ENCODE measurements at places on chromosomes 7 and 10. TPM values are rescaled to one million over a fixed set of nuclear protein-coding genes. Genes with fewer than 3 reads are reported as not detected.

- DNase-seq: no peak
- H3K27ac ChIP-seq: no peak overlapping the region
- no peaks in the 10 kb centered on the region for H3K36me3 ChIP-seq
- no peak overlapping the region for H3K4me3 ChIP-seq
- H3K27me3 ChIP-seq: no peaks in the 10 kb centered on the region
- peaks cover 7% of the 10 kb centered on the region for H3K4me1 ChIP-seq
Measured at GRCh38 chr10:100043796-100044195, 34.0 kb upstream of the DNMBP start.

GRCh38 chr7:91285696-91286355, 21.6 kb downstream of the FZD1 start:
- DNase-seq: no peak
- H3K27me3 ChIP-seq: no peaks in the 10 kb centered on the region
- H3K4me1 ChIP-seq: peaks cover 2% of the 10 kb centered on the region
- no peak overlapping the region for H3K4me3 ChIP-seq
- H3K36me3 ChIP-seq: no peaks in the 10 kb centered on the region

- no peaks in the 10 kb centered on the region for H3K27me3 ChIP-seq
- no peaks in the 10 kb centered on the region for H3K36me3 ChIP-seq
- DNase-seq: no peak
- no peaks in the 10 kb centered on the region for H3K4me1 ChIP-seq
- no peak overlapping the region for H3K4me3 ChIP-seq
Measured at GRCh38 chr10:723973-724372, 34.5 kb upstream of the DIP2C start.

DNA sequence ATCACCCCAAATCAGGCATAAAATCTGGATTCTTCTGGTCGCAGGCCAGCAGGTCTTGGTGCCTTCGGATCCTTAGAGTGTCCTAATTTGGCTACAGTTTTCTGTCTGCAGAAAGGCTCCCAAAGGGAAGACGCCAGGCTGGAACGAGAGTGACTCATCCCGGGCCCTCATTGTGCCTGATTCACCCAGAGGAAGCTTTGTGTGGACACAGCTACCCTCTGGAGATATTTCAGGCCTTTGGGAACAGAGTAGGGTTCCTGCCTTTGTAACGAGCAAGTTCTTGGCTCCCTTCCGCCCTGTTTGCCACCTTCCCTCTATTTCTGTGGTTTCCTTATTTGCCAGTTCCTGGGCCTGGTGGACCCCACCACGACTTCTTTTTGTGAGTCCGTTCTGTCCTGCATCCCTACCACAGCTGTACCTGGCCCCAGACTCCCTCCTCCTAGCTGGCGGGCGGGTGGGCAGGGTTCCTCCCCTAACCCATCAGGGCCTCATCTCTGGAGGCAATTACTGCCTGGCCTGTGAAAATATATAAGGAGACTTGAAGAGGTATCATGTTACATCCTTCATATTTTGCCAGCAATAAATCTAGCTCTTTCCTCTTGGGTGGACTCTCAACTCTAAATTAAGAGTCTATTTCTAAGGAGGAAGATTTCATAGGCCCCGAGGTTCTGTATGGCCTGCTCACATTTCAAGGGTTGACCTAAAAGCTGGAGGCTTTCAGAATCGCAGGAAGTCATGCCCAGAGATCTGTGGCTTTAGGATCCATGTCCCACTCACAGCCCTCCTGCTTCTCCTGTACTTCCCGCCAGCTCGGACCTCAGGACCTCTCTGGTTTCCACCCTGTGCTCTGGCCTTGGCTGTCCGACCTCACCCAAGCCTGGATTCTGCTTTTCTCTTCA, 219.2 kb upstream of the ZNF32 start:
- H3K4me3 ChIP-seq: no peak overlapping the region
- H3K27ac ChIP-seq: no peak overlapping the region
- peaks cover 7% of the 10 kb centered on the region for H3K4me1 ChIP-seq
- no peak for DNase-seq
- H3K27me3 ChIP-seq: no peaks in the 10 kb centered on the region
- H3K36me3 ChIP-seq: no peaks in the 10 kb centered on the region

SAMD8 gene
- 39.6 TPM for total RNA-seq

DNA sequence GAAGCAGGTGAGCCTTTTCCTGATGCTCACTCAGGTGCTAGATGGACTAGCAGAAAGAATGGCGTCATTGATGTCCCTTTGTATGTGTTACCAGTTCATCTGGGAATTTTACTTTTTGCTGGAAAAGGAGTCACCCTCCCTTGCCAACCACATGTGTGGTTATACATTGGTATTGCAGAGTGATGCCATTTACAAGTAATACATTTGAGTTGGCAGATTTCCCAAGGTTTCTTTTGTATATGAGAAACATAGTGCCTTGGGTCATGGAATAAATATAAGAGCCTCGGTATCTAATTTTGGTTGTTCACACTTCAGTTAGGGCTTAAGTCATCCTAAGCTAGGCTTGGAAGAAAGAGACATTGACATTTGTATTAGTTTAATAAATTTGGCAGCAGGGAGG, 10.4 kb upstream of the ATXN7L1 start:
- H3K27me3 ChIP-seq: no peaks in the 10 kb centered on the region
- H3K4me1 ChIP-seq: no peaks in the 10 kb centered on the region
- no peaks in the 10 kb centered on the region for H3K36me3 ChIP-seq

Data from ovary (tissue), 10 donors.